ENCODE measurements at places on chromosomes 2 and 18.

GRCh38 chr2:85853499-85854165, 35.2 kb downstream of the ST3GAL5 start:
- DNase-seq: no peak

DNA sequence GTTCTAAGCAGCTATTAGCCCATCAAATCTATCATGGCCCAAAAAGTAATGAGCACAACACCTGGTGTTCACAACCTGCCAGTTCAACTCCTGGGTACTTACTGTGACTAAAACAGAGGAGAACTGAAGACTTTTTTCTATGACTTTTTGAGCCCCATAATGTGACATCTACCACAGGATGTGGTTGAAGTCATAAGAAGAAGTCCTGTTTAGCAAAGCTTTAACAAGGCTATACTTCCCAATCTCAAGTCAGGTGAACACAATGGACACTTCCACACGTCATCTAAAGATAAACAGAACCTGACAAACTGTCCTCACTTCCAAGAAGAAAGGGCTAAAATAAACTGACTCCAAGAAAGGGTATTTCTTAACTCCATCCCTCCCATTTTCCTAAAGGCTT, 138.8 kb downstream of the ATAD2B start:
- no peak for DNase-seq

DNA sequence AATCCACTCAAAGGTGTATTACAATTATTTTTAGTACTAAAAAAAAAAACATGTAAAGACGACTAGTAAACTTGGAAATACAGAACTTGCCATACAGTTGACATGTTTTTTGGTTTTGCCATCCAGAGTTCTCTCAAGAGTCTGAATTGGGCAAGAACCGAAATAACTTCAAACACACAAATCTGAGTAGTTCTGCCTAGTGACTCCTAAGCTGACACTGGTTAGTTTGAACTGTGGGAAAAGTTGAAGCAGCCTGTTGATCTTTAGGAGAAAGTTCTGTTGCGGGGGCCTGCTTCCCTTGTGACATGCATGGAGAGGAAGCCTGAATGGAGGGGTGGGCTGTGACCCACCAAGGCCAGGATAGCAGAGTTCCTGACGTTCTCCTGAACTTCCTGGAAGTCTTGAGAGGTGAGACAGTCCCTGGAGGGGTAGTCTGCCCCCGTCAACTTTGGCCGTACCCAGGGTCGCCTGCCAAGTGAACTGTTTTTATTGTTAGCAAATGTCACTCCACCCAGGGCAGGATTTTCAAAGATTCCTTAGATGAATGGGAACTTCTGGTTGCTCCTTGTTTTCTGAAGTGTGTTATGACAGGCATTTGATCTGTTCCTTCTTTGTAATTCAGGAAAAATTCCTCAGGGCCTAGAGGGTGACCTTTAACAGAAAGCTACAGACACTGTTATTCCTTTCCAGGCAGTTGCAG, 85.6 kb upstream of the SPTBN1 start:
- DNase-seq: no peak

DNA sequence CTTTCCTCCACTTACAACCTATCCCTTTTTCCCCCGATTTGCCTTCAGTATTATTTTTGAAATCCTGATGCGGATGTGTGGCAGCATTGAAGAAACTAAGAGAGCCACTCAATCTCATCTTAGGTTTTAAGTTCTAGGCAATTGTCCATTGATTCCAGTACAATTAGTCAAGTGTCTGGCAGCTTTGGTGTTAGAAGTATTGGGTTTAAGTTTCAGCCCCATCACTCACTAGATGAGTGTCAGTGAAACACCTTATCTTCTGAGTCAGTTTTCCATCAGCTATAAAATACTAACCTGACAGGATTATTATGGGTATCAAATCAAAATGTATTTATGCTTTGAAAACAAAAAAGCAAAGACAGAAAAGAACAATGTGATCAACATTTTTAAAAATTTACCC, 16.8 kb upstream of the CUL3 start:
- no peak for DNase-seq

DNA sequence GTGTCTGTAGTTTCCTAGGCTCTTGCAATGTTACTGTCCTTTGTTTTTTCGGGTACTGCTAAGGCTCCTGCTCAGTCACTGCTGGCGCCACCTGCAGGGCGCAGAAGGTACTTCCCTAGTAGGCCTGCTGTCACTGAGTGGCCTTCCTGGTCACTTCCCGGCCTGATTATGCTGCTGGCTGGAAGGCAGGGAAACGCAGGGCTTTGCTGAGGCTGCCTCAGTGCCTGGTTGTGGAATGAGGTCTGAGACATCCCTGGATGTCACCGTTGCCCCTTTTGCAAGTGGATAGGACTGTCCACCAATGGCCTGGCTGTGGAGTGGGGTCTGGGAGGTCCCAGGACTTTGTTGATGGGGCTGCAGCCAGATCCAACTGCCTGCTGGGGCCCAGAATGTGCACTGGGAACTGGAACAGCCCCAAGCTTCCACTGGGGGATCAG, 13.1 kb downstream of the DAW1 start:
- no peak for DNase-seq

- DNase-seq: no peak
Measured at GRCh38 chr2:128286905-128287779, 31.5 kb downstream of the HS6ST1 start.

DNA sequence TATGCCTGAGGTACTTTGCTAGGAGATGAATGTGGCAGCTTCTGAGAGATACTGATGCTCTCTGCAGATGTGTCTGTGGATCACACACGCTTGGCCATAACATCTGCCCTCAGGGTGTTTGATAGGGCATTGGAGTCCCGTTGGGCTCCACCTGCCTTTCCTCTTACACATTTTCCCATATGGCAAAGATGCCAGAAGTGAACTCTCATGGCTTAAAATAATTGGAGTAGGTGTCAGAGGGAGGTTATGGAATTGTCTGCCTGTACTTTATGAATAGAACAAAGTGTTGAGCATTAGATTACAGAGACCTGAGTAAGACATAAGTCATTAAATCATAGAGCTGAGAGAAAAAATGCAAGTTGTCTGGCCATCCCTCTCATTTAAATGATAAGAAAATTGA, 75.3 kb upstream of the PNPT1 start:
- no peak for DNase-seq

GRCh38 chr2:27638709-27639108, 9.9 kb downstream of the GPN1 start:
- no peak for DNase-seq

GRCh38 chr18:50674307-50674980, 114.6 kb downstream of the MAPK4 start:
- DNase-seq: no peak

- DNase-seq: peak; percentile 61
Measured at GRCh38 chr2:234494361-234495250, 2.3 kb downstream of the ARL4C start.

- no peak for DNase-seq
Measured at GRCh38 chr2:210913461-210913860, 357.1 kb downstream of the CPS1 start.

DNA sequence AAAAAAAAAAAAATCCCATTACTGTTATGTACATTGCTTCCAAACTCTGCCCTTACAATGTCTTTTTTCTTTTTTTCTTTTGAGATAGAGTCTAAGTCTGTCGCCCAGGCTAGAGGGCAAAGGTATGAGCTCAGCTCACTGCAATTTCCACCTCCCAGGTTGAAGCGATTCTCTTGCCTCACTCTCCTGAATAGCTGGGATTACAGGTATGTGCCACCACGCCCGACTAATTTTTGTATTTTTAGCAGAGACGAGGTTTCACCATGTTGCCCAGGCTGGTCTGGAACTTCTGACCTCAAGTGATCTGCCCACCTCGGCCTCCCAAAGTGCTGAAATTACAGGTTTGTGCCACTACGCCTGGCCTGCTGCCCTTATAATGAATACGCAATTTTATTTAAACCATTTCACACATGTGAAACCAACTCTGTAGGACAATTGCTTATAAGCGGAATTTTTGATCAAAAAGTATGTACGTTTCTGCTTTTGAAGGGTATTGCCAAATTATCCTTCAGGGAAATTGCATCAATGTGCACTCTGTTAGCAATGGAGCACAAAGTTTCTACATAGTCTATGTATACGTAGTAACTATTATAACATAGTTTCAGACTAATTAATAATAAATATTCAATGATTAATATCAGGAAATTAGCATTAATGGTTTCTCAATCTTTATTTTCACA, 55.7 kb upstream of the ACTR3 start:
- no peak for DNase-seq

DNA sequence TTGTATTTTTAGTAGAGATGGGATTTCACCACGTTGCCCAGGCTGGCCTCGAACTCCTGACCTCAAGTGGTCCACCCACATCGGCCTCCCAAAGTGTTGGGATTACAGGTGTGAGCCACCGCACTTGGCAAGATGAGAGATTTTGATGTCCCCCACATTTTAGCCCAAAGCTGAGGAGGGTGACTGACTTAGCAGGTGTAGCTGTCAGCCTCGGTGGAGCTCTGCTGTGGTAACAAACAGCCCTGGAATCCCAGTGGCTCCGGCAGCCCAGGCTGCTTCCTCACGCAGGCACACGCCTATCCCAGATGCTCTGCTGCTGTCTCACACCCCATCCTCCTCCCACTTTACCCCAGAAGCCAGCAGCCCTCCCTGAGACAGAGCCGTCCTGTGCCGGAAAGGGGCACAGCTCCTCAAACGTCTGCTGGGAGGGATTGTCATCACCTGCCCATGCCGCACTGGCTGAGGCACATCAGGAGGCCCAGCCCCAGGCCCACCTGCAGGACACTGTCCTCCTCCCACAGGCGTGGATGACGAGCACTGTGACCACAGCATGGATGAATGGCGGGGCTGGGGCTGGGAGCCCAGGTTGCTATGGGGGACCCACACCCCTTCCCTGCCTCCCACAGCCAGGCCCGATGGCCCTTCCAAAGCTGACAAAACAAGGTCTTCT, 10.6 kb upstream of the BOK start:
- DNase-seq: no peak

DNA sequence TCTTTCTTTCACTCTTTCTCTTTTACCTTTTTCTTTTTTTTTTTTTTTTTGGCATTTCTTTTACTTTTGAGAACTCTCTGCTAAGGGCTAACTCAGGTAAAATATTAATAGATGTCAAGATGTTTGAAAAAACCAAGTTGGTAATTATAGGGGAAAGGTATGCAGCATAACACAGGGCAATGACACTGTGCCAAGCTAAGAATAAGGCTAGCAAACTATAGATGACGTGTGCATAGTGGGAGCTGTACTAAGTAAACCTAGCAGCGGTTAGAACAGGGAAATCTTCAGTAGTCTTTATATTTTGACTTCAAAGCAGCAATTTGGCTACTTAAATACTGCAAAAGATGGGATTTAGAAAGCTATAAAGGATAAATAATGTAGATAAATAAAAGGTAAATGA, 415.4 kb upstream of the RGPD4 start:
- no peak for DNase-seq

DNA sequence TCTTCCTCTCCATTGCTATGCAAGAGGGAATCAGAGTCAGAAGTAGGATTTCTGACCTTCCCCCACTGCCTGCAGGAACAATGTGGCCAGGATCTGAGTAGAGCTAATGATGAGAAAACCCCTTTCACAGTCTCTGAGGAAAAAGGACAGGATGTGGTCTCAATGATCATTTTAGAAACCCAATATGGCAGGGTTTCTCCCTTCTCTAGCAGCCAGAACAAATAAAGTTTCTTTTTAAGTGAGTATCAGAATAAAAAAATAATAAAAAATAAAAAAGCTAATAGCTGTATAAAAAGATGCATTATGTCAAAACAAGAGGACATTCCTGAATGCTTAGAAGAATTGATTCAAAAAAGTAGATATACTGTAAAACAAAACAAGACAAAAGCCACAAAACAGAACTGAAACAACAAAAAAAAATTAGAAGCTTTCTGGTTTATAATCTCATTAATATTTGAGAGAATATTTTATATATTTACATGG, 1124.9 kb upstream of the ZEB2 start:
- DNase-seq: no peak

DNA sequence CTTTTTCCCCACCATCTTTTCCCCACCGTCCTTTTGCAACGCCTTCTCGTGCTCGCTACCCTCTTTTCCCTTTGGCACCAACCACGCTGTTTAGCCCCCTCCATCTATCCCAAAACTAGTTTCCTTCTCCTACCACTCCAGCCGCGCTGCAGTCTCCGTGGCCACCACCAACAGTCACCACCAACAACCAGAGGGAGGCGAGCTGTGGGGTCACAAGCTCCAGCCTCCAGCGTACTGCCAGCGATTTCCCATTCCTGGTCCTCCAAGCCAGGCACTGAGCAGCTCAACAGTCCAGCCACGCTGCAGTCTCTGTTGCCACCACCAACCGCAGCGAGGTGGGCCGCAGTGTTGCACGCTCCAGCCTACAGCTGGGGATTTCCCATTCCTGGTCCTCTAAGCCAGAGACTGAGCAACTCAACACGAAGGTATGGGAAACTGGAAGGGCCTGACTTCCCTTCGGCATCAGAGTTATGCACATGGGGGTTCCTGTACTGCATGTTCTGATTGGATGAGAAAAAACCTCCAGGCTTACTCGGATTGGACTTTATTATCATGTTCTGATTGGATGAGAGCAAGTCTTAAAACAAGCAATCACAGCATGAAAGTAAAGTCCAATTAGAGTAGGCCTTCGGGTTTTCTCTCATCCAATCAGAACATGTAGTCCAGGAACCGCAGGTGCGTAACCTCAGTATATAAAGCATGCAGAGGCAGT, 42.3 kb upstream of the IMP4 start:
- no peak for DNase-seq

DNA sequence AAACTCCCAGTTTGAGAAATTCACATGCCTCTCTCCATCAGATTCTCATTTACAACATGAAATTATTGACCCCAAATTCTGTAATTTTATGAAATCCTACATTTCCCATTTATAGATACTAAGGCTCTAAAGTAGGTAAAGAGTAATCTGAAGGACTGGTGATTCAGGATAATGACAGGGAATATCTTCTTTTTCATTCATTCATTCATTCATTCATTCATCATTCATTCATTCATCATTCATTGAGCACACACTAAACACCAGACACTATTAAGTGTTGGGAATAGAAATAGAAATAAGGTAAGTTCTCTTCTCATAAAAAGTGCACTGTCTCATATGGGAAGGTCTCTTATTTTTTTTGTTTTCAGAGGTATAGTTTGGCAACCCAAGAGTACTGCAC, 116.9 kb downstream of the TGIF1 start:
- no peak for DNase-seq

GRCh38 chr2:237668440-237668839, 41.1 kb downstream of the LRRFIP1 start:
- no peak for DNase-seq

Measured in upper lobe of left lung (tissue), 6 donors.